Activated CD4-positive, alpha-beta T cell treated with anti-CD3 and anti-CD28 coated beads, Interleukin-2, amount 10 ng/mL, durations not matched to agents 24 days and 14 days (primary cell): ENCODE measurements at places on chromosomes 1 and 21. TPM values are rescaled to one million over a fixed set of nuclear protein-coding genes. Genes with fewer than 3 reads are reported as not detected.

DNA sequence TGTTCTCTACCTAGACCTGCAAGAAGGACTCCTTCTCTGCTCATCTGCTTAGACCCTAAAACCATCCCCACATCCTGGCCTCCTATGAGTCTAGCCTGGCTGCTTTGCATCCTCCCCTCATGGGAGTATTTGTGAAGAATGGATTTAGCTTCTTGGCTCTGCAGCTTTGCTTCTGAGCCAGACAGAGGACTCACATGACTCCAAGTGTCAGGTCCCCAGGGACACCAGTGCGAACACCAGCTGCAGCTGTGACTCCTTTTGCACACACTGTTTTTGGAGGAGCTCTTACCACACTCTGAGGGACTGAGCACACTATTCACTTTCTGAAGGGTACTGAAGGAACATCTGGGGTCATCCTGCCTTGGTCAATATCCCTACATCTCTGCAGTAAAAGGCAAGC is 131.8 kb upstream of the SGIP1 start:
- H3K4me3 ChIP-seq: no peak overlapping the region
- peaks cover 37% of the 10 kb centered on the region for H3K4me1 ChIP-seq
- H3K36me3 ChIP-seq: peaks cover 1% of the 10 kb centered on the region

GRCh38 chr1:11595285-11595684 is 58.9 kb downstream of the FBXO2 start:
- no peak overlapping the region for H3K27ac ChIP-seq
- H3K36me3 ChIP-seq: no peaks in the 10 kb centered on the region
- peaks cover 6% of the 10 kb centered on the region for H3K27me3 ChIP-seq
- DNase-seq: no peak

DNA sequence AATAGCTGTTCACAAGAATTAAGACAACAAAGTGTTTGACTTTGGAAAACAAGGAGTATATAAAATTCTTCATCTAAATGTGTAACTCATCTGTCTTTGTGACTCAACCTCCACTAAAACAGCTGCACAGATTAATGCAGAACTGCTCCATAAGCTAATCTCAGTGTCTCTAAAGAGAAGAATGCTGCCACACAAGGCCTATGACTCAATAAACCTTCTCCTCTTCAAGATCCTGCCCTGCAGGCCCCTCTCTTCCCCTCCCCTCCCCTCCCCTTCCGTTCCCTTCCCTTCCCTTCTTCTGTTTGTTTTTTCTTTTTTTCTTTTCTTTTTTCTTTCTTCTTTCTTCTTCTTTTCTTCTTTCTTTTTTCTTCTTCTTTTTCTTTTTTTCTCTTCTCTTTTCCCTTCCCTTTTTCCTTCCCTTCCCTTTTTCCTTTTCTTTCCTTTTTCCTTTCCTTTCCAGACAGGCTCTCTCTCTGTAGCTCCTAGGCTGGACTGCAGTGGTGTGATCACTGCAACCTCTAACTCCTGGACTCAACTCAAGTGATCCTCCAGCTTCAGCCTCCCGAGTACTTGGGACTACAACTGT is 1052.8 kb downstream of the BRINP3 start:
- H3K4me3 ChIP-seq: no peak overlapping the region
- H3K36me3 ChIP-seq: no peaks in the 10 kb centered on the region
- no peaks in the 10 kb centered on the region for H3K4me1 ChIP-seq

DNA sequence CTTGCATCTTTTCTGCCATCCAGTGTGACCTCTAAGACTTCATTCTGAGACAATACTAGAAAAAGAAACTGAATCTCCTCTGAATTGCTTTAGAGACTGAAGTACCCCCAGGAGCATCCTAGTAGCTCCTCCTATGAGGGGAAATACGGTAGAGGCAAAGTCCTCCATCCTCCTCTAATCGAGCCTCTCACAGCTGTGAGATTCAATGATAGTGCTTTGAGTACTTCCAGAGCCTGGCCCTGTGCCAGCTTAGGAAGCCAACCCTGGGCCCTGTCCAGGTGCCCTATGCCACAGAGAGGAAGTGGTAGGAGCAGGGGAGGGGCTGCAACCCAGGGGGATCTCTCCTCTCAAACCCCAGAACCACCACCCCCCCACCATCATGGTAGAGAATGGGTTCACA is 10.7 kb downstream of the RORC start:
- no peaks in the 10 kb centered on the region for H3K36me3 ChIP-seq
- no peak overlapping the region for H3K4me3 ChIP-seq
- H3K4me1 ChIP-seq: peaks cover 55% of the 10 kb centered on the region
- H3K27ac ChIP-seq: peak overlapping the region; percentile 8
- H3K27me3 ChIP-seq: no peaks in the 10 kb centered on the region
- DNase-seq: peak; percentile 68

GRCh38 chr1:60449876-60450275 is 376.3 kb upstream of the C1orf87 start:
- no peak overlapping the region for H3K4me3 ChIP-seq
- H3K36me3 ChIP-seq: no peaks in the 10 kb centered on the region
- no peaks in the 10 kb centered on the region for H3K4me1 ChIP-seq
- H3K27ac ChIP-seq: no peak overlapping the region

- H3K4me1 ChIP-seq: peaks cover 5% of the 10 kb centered on the region
- no peaks in the 10 kb centered on the region for H3K27me3 ChIP-seq
- peak; percentile 70 for DNase-seq
- H3K27ac ChIP-seq: no peak overlapping the region
- no peak overlapping the region for H3K4me3 ChIP-seq
- H3K36me3 ChIP-seq: no peaks in the 10 kb centered on the region
Observed at GRCh38 chr1:3372317-3372716, 82.1 kb upstream of the ARHGEF16 start.

- DNase-seq: no peak
- no peaks in the 10 kb centered on the region for H3K4me1 ChIP-seq
- H3K4me3 ChIP-seq: no peak overlapping the region
- no peaks in the 10 kb centered on the region for H3K36me3 ChIP-seq
- H3K27ac ChIP-seq: no peak overlapping the region
Observed at GRCh38 chr1:193355178-193355577, 168.8 kb upstream of the B3GALT2 start.

GRCh38 chr21:34836103-34836932 is 167.5 kb downstream of the CLIC6 start:
- peaks cover 72% of the 10 kb centered on the region for H3K36me3 ChIP-seq
- peaks cover 39% of the 10 kb centered on the region for H3K4me1 ChIP-seq
- H3K27ac ChIP-seq: peak overlapping the region; percentile 21
- H3K4me3 ChIP-seq: no peak overlapping the region

DNA sequence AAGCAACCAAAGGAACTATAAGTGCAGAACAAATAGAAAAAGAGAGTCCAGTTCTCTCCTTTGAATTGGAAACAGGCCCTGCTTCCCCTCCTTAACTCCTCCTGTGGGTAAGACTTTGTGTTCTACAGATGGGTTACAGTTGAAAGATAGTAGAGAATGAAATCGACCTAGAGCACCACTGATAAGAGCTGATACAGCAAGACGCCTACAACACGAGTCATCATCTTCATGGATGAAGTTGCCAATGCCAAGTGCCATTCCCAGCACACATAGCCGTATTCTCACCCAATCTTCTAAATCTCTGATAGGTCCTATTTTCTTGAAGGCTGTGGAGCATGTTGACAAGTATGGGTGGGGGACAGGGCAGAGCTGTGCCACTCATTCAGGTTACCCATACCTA is 99.8 kb upstream of the CAMK1G start:
- no peak for DNase-seq
- H3K4me1 ChIP-seq: peaks cover 1% of the 10 kb centered on the region
- no peak overlapping the region for H3K27ac ChIP-seq
- no peaks in the 10 kb centered on the region for H3K36me3 ChIP-seq
- H3K27me3 ChIP-seq: no peaks in the 10 kb centered on the region

DNA sequence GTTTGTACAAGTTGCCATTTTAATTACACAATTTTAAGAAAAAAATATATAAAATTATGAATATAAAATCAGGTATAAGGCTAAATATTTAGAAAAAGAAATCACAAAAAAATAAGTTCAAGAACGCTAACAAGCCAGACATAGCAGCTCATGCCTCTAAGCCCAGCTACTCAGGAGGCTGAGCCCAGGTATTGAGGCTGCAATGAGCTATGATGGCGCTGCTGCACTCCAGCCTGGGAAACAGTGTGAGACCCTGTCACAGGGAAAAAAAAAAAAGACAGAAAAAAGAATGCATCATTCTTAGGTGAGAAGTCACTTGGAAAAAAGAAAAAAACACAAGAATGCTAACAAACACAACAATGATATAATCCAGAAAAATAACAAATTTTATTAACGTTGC is 112.3 kb upstream of the PRDX6 start:
- H3K4me1 ChIP-seq: no peaks in the 10 kb centered on the region
- H3K36me3 ChIP-seq: no peaks in the 10 kb centered on the region
- peaks cover 3% of the 10 kb centered on the region for H3K27me3 ChIP-seq
- no peak overlapping the region for H3K4me3 ChIP-seq
- H3K27ac ChIP-seq: no peak overlapping the region

DNA sequence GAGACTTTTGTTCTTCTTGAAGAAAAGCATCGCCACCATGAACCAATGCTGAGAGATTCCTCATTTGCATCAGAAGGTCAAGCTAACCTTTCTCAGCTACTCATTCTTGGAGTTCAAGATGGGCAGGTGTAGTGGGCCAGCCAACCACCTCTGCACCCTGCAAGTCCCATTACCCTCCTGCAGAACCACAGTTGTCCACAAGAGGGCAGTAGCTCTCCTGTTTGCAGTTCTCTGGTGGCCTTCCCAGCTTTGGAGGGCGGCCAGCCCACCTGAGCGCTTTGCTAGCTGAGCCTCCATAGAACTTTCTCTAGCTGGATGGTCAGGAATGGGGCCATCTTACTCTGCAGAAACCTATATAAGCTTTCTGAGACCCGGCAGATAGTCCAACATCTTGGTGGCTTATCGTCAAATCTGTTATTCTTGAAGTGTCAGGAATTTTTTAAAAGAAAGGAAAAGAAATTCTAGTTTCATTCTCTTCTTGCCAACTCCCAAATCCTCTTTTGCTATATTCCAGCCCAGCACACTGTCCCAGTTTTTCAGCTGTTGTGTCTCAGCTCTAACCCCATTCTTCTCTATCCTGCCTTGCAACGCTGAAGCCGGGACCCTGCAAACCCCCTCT is 11.0 kb upstream of the LMX1A start:
- DNase-seq: peak; percentile 92
- H3K4me1 ChIP-seq: no peaks in the 10 kb centered on the region
- H3K27ac ChIP-seq: no peak overlapping the region

- H3K4me3 ChIP-seq: no peak overlapping the region
- H3K27me3 ChIP-seq: peaks cover 28% of the 10 kb centered on the region
- no peak for DNase-seq
- peaks cover 2% of the 10 kb centered on the region for H3K4me1 ChIP-seq
Observed at GRCh38 chr21:45356251-45356650, 48.7 kb upstream of the COL18A1 start.

DNA sequence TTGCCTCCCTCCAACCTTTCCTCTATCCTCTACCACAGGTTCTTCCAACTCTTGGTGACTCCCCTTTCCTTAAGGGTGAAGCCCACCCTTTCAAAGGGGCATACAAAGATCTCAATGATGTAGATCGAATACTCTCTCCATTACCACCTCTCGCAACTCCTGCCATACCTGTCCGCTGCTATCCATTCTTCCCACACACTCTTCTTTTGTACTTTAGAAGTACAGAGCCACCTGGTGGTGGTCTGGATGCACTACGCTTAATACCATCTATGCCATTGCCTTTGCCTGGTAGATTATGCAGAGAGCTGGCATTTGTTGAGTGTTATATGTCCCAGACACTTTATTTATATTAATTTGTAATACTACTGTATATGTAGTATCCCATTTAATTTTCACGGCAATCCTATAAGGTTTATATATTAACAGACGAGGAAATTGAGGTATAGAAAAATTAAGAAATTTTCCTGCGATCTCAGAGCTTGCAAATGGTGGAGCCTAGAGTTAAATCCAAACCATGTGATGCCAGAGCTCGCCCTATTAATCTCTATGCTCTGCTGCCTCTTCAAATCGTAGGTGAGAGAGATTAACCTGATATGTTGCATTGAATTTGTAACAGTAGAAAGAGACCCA is 22.9 kb downstream of the TSHB start:
- H3K4me3 ChIP-seq: no peak overlapping the region
- H3K4me1 ChIP-seq: peaks cover 7% of the 10 kb centered on the region
- no peak overlapping the region for H3K27ac ChIP-seq
- DNase-seq: peak; percentile 85
- peaks cover 8% of the 10 kb centered on the region for H3K27me3 ChIP-seq

DNA sequence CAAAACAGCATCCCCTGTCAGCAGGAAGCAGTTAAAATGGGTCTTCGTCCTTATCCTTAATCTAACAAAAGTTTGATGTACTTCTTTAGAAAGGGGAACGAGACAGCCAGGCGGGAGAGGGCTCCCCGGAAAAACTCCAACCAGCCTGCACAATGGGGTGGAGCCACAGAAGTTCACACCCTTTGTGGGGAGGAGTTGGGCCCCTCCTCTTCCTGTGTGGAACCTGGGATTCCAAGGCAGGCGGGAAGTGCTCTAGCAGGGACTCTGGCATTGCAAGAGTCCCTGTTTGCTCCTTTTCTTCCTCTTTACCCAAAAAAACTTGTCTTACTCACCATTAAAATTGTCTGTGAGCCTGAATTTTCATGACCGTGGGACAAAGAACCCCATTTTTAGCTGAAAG is 47.7 kb downstream of the FCRL5 start:
- peaks cover 13% of the 10 kb centered on the region for H3K27me3 ChIP-seq
- no peaks in the 10 kb centered on the region for H3K36me3 ChIP-seq
- no peak overlapping the region for H3K27ac ChIP-seq

The OLFML3 gene
- 0.09 TPM in 1 of 2 replicates, not detected in the other for total RNA-seq

The PGLYRP3 gene
- total RNA-seq: not detected in 2 replicates

The FAM177B gene
- total RNA-seq: 0.47 TPM in 1 of 2 replicates, not detected in the other

The GBP4 gene
- 29.5 and 33.5 TPM in 2 replicates for total RNA-seq

The JAK1 gene
- 86.5 and 86.6 TPM in 2 replicates for total RNA-seq

The PLA2G2A gene
- not detected in 2 replicates for total RNA-seq

The SLC50A1 gene
- 46.2 and 46.3 TPM in 2 replicates for total RNA-seq

The TMEM200B gene
- 0.66 and 0.72 TPM in 2 replicates for total RNA-seq

The SLC25A34 gene
- total RNA-seq: 1.4 and 1.5 TPM in 2 replicates

The ITLN2 gene
- total RNA-seq: not detected in 2 replicates
